ENCODE measurements at places on chromosomes 4 and X.

GRCh38 chr4:41281038-41281634, 24.4 kb downstream of the UCHL1 start:
- DNase-seq: peak; percentile 87

GRCh38 chr4:113006632-113007031, 42.8 kb upstream of the ANK2 start:
- DNase-seq: no peak

- DNase-seq: no peak
Observed at GRCh38 chr4:36638273-36638811, 356.9 kb downstream of the DTHD1 start.

DNA sequence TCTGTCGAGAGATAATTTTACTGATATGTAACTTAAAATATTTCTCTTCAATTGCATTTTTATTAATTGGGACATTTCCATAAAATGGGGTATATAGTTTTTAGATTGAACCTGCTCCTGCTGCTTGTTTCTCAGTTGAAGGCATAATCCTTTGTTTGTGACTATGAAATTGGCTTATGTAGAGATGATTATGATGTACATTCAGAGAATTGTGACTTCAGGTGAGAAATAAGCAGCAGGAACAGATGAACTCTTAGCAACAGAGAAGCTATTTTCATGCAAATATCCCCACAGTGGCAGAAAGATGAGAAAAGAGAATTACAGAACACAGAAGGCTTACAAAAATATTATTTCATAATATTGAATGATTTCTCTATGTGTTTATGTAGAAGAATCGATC, 1499.5 kb upstream of the ADGRL3 start:
- no peak for DNase-seq

DNA sequence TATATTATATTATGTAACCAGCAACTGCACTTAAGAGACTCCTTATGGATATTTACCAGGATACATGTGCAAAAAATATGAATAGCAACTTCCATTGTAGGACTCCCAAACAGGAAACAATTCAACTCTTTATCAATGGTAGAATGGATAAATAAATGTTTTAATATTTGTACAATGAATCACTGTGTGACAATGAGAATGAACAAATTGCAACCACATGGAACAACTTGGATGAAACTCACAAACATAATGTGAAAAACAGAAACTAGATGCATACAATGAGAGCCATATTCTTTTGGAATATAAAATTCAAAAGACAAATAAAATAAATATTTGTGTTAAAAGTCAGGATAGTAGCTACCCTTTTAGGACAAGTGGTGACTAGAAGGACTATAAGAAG, 1015.7 kb downstream of the TECRL start:
- DNase-seq: no peak

DNA sequence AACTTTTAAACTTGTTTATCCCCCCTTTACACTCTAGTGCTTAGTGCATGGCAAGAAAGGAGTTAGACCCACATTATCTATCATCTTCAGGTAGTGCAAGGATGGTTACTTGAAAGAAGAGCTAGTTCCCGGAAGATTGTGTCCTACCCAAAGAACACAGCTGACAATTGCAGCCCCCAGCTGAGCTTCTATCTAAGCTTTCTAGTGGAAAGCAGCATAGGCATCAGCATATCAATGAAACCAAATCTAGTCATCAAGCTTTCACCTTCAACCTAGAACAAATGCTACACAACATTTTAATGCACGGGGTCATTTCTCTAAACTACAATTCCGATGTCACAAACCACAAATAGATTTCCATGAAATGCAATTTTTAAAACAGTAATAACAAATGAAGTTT, 88.9 kb upstream of the TFDP3 start:
- no peak for DNase-seq

DNA sequence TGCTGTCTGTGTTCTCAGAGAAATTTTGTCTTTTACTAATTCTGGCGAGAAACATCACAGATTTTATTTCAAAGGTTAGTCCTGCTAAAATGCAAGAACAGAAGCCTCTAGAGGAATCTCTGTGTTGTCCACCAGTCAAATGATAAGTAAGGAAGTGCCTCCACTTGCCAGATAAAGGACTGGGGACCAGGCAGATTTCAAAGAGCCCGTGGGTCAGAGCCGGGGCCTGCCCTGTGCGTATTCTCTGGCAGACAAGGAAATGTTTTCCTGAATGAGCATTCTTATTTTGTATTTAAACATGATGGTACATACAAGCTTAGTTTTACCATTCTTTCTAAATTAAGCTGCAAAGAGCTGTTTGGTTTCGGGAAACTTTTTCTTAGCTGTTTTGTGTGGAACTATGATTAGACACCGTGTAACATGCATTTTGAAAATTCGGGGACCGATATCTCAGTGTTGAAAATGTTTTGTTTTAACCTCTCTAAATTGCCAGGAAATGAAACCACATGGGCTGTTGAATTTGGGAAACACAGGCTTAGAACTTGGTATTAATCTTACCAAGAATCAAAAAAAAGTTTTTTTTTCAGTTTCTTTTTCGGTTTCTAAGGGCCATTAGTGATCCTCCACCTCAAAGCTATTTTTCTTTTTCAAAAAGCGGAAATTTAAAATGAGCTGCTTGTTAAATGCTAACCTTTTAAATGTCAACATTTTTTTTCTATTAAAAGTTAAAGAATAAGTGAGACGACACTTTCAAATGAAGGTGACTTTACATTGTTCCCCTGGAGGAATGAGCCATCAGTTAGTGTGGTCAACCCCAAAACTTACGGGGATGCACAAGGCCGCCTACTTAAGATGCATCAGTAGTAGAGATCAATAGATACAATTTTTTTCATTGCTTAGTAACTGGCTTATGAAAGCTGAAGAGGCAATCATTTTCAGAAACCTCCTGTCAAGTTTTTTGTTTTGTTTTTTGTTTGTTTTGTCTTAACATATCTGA, 89.6 kb upstream of the MTM1 start:
- DNase-seq: peak; percentile 66

GRCh38 chrX:111831343-111831742, 44.6 kb upstream of the TRPC5OS start:
- no peak for DNase-seq

DNA sequence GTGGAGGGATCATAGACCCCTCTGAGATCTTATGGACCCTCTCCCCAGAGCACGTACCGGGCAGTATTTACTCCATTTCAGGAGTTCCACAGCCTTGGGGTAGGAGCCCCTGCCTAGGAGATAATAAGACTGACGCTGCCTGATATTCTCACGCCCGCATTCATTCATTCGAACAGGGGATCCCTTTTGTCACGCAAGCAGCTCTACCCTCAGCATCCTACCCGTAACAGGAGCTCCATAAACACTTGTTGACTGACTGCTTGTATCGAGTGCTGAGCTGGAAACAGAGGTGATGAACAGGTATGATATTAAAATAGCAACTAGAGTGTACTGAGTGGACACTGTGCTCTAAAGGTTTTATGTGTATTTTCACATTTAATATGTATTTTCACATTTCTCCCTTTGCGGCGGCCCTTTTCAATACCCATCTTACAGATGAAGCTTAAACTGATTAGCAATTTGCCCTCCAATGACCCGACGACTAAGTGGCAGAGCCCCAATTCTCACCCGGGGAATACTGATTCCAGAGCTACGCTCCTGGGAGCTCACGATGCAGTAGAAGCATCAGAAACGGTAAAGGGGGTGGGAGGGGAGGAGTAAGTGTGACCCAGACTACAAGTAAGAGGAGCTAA, 888 bp downstream of the RAB28 start:
- peak; percentile 77 for DNase-seq

DNA sequence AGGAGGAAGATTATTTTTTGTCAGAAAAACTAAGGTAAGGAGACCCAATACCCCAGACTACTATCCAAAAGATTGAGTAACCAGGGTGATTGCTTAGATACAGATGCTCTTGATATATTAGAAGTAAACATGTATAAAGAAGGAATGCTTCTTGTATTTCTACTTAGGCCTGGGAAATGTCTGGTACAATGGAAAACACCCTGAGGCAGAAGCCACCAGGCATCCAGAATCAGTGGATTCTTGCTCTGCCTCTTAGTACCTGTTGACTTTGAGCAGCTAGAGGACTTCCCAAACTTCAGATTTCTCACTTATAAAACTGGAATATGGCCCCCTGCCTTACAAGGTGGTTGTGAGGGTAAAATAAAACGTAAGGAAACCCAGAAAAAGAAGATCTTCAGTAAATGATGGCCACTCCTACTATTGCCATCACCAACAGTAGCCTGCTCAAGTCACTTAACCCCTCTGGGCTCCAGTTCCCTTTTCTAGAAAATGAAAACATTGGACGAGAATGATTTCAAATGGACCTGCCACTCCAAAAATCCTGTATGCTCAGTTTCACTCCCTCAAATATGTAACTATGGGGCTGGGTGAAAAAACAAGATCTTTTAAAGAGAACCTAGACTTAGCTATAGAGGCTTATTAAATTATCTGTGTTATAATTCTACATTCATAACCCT, 56.6 kb downstream of the AMELX start:
- DNase-seq: no peak

GRCh38 chr4:183906739-183907651, 1.9 kb downstream of the STOX2 start:
- no peak for DNase-seq

GRCh38 chrX:73069365-73070035, 9.8 kb downstream of the PABPC1L2A start:
- no peak for DNase-seq

DNA sequence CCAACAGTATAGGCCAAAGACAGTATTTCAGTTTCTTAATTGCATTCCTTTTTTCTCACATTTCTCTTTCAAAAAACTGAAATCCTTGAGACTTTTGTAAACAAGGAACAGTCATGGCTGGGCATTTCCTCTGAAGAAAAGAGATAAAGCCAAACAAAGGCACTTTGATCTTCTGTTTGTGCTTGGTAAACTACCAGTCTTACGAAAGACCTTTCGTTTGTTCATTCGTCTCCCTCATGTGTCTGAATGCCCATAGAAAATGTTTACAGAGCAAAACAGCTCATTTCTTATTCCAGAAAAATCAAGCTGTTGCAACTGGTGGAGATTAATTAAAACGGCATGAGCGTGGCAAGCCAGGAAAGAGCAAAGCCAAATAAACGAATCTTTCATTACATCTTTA, 178.0 kb downstream of the GASK1B start:
- no peak for DNase-seq

DNA sequence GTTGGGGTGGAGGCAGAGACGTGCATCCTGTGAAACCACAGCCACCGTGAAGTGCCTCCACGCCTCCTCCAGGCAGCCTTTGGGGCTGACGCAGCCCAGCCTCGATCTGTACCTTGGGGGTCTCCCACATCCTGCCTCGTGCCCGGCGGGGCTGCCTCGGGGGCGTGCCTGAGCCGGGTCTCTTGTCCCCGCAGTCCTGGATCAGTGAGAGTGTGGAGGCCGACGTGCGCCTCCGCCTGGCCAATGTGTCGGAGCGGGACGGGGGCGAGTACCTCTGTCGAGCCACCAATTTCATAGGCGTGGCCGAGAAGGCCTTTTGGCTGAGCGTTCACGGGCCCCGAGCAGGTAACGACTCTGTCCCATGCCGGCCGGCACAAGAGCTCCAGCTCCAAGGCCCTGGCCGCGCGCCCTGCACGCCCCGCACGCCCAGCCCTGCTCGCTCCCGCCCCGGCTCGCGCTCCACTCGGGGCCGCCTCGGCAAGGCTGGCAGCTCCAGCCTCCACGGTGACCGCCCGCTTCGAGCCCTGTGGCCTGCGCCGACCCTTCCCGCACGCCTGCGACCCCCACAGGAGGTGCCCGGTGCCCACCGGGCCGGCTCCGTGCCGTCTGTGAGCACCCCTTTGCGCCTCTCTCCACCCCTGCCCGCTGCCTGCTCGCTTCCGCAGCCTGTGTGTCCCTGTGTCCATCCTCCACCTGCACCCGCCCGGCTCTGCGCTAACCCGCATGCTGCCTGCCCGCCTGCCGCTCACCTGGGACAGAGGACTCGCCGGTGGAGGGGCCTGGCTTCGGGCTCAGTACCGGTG, 9.8 kb downstream of the FGFR3 start:
- DNase-seq: no peak

DNA sequence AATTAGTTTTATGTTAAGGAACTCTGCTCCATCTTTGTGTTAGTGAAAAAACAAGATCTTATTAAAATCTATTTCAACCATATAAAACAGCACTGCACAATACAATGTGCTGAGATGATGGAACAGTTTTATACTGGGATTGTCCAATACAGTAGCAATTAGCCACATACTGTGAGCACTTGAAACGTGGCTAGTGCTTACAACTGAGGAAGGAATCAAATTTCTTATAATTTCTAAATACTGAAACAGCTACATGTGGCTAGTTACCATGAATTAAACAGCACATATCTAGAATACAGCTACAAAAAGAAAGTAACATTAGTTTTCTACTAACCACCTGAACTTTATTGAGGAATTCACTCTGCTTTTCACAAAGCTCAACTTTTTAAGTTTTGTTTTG, 14.7 kb downstream of the NFXL1 start:
- no peak for DNase-seq

GRCh38 chrX:47748576-47748975, 88.1 kb upstream of the ZNF81 start:
- DNase-seq: no peak

DNA sequence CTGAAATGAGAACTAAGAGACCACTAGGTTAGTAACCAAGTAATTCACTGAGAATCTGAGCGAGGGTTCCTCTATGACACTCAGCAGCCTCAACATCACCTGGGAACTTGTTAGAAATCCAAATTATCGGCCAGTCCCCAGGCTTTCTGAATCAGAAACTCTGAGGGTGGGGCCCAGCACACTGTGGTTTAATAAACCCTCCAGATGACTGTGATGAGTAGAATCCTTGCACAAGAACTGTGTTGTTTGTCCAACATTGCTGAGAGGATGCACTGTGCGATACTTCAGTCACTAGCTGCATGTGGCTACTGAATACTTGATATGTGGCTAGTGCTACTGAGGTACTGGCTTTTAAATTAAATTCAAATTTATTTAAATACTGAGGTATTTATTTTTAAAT, 243.9 kb downstream of the MAML3 start:
- DNase-seq: no peak

DNA sequence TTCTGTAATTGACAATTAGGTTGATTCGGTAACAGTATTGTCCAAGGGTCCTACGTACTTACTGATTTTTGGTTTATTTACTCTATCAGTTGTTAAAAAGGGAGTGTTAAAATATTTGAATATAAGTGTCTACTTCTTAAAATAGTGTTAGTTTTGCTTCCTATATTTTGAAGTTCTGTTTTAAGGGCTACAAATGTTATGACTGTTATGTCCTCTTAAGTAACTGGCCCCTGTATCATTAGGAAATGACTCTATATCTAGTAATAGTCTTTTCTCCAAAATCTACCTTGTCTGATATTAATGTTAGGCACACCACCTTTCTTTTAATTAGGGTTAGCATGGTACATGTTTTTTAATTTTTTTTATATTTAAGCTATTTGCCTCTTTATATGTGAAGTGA, 30.1 kb downstream of the ANKRD50 start:
- DNase-seq: no peak

GRCh38 chr4:86330961-86331742, 28.7 kb downstream of the MAPK10 start:
- no peak for DNase-seq

DNA sequence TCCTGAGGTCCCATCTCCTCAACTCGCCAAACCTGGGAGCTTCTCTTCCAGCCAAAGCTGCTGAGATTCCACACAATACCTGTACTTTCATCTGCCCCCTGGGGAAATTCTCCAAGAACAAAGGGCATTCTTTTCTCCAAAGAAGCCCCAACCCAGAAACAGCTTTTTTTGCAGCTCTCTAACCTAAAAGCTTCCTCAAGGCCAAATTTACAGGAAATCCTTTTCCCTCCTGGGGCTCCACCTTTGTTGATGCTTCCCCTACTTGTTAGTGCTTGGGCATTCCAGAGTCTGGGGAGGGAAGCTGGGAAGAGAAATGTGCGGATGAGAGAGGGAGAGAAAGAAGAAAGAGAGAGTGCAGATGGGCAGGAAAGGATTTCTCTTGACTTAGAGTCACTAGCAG, 24.3 kb downstream of the ZBTB33 start:
- DNase-seq: no peak
